HL-60 (cell line): ENCODE measurements at places on chromosomes 12 and 14.

DNA sequence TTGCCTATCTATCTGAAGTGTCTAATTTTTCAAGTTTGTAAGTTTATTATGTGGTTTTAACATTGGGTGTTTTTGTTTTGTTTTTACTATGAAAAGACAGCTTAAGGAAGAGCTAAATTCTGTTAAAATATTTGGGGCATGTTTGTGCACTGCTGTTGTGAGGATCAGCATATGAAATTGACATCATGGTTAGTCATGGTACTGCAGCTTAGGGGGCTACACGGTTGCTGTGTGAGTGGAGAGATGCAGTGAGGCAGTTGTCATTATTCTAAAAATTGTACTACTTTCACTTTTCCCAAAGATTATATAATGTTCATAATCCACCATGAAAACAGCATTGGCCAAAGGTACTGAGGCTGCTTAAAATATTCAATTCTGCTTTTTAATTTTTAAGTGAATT is 49.0 kb downstream of the ZC3H14 start:
- DNase-seq = no peak

GRCh38 chr12:57216921-57217879 is 606 bp downstream of the NXPH4 start:
- no peak for DNase-seq

DNA sequence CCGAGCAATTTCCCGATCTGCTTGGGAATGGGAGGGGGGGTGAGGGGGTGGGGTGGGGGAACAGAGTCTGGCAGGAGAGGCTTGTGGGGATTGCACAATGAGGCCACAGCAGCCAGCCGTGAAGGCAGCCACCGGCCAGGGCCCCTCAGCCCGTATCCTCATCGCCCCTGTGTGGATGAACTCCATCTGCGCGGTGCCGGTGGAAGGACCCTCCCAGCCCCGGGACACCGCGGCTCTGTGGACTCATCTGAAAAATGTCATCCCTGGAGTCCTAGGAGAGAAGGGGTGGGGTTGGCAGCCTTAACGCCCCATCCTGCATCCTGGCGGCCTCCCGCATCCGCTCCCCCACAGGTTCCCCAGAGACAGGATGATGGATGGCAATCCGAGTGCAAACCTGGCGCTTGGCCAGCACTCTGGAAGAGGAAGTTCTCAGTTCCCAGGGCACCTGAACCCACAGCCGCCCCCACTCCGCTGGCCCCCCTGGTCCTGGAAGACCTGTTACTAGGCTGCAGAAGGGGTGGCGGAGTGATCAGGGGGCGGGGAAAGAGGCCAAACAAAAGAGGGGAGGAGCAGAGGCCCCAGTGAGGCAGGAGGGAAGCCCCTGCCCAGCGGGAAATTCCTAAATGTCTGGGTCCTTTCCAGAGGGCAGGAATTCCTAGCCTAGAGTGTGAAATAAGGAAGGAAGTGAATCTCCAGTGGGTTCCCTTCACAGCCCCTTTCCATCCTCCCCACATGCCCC is 1.2 kb upstream of the TNFAIP2 start:
- DNase-seq = peak; percentile 99

- no peak for DNase-seq
Measured at GRCh38 chr12:40769846-40770245, 77.6 kb downstream of the CNTN1 start.

GRCh38 chr14:26213846-26214575 is 383.8 kb downstream of the NOVA1 start:
- no peak for DNase-seq

GRCh38 chr14:35730871-35731270 is 78.2 kb downstream of the RALGAPA1 start:
- DNase-seq = no peak

GRCh38 chr14:101040538-101041442 is 137.3 kb upstream of the RTL1 start:
- no peak for DNase-seq

- no peak for DNase-seq
Measured at GRCh38 chr12:67633708-67634107, 14.8 kb upstream of the DYRK2 start.

DNA sequence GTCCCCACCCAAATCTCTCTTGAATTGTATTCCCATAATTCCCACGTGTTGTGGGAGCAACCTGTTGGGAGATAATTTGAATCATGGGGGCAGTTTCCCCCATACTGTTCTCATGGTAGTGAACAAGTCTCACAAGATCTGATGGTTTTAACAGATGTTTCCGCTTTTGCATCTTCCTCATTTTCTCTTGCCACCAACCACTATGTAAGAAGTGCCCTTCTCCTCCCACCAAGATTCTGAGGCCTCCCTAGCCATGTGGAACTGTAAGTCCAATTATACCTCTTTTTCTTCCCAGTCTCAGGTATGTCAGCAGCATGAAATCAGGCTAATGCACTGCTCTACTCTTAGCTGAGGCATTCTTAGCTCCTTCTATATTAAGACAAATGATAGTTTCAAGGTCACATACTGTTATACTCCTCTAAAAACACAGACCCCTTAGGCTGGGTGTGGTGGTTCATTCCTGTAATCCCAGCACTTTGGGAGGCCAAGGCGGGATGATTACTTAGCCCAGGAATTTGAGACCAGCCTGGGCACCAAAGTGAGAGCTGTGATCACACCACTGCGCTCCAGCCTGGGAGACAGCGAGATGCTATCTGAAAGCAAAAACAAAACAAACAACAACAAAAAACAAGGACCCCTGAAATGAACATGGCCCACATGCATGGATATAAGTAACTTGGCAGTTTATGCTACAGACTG is 3.6 kb downstream of the SCAF11 start:
- peak; percentile 79 for DNase-seq

DNA sequence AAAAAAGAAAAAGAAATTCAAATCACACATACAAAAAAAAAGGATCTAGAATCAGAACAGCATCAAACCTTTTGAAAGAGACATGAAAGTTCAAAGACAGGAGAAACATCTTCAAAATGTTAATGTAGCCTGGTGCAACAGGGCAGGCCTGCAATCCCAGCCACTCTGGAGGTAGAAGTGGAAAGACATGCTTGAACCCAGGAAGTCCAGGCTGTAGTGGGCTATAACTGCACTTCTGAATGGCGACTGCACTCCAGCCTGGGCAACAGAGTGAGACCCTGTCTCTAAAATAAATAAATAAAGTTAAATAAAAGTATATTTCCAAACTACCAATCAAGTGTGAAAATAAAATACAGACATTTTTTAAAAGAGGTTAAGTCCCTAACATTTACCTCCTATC is 18.7 kb upstream of the AP4S1 start:
- no peak for DNase-seq
